Effector CD8-positive, alpha-beta T cell (primary cell): ENCODE measurements at places on chromosomes 4 and X.

- no peak for DNase-seq
Observed at GRCh38 chr4:1297456-1298325, 8.0 kb downstream of the MAEA start.

DNA sequence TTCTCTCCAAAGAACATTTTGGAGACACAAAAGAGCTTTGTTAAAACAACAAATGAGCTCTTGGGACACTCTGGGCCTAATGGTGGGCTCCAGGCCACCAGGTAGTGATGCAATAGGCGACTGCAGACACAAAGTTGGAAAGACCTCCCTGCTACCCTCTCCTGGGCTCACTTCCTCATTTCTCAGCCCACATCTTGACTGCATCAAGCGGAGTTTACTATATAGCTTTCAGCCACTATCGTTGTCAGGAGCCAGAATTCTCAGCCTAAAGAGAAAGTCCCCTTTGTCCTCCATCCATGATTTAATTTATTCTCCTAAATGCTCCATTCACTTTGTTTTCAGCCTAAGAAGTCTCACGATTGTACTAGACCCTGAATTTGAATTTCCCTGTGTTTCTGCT, 114.9 kb downstream of the EFHC2 start:
- no peak for DNase-seq

DNA sequence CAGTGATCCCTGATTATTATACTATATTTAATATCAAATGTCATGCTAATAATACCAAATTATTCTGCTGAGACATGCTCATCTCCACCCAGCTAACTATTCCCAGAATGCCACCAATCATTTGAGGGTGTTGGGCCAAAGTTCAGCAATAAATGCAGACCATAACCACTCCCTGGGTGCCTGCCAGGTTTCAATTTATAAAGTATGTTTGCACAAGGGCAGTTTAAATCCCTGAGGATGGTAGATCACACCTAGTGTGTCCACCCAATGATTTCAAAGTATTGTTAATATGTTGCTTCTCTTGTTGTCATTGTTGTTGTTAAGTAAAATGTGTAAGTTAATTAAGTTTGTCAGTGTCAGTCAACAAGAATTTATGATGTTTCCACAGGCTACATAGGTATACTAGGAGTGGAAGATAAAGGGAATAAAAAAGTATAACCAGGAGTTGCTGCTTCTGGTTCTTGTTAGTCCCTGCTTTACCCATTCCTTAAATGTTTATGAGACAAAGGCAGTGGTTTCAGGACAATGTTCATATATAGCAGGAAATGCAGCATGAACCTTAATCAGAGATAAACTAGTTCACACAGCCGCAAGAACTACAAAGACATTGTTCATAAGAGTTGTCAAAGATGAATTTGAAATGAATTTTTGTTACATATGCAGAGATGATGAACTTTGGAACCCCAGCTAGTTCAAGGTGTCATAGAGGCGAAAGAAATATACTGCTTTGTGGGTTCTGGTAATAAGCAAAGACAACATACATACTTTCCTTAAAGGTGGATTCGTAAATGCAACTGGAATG, 25.5 kb downstream of the HPGD start:
- no peak for DNase-seq

GRCh38 chr4:6728320-6729029, 12.5 kb downstream of the BLOC1S4 start:
- DNase-seq, result no peak

DNA sequence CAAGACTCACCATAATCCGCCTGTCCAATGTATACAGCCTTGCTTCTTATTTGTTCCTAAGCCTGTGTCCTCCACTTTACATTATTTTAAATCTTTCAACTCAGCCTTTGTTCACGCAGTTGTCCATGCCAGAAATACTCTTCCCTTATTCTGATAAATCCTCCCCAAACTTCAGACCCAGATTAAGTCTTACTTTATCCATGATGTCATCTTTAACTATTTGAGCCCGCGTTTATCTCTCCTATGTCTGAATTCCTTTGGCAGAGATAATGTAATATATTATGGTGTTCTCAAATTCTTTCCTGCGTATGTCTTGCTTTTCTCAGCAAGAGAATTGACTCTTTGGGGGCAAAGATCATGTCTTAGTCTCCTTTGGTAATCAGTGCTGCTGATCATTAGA, 129.6 kb downstream of the LUZP4 start:
- no peak for DNase-seq

DNA sequence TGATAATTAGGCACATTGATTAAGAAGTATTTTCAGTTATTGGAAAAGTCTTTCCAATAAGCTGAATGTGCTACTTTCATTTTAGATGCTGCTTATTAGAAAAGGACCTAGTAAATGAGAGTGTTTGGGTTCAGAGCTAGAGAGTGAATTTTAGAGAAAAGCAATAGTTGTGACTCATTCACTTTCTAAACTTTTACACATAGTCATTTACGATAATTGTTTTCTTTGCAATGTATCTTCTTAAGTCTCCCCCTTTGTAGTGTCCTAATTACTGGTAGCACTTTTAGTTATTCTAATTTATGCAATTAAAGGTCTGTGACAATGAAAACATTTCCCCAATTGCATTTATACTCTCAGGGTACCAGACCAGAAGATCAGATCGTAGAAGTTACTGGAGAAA, 1.3 kb downstream of the IL21 start:
- DNase-seq, result no peak
